Activated T-cell treated with anti-CD3 and anti-CD28 coated beads for 4 hours (primary cell): ENCODE measurements at places on chromosomes 3 and 15.

GRCh38 chr3:124745756-124746155 is 15.5 kb downstream of the UMPS start:
- no peak for DNase-seq

GRCh38 chr3:62277986-62278385 is 95.4 kb downstream of the FEZF2 start:
- no peak for DNase-seq

DNA sequence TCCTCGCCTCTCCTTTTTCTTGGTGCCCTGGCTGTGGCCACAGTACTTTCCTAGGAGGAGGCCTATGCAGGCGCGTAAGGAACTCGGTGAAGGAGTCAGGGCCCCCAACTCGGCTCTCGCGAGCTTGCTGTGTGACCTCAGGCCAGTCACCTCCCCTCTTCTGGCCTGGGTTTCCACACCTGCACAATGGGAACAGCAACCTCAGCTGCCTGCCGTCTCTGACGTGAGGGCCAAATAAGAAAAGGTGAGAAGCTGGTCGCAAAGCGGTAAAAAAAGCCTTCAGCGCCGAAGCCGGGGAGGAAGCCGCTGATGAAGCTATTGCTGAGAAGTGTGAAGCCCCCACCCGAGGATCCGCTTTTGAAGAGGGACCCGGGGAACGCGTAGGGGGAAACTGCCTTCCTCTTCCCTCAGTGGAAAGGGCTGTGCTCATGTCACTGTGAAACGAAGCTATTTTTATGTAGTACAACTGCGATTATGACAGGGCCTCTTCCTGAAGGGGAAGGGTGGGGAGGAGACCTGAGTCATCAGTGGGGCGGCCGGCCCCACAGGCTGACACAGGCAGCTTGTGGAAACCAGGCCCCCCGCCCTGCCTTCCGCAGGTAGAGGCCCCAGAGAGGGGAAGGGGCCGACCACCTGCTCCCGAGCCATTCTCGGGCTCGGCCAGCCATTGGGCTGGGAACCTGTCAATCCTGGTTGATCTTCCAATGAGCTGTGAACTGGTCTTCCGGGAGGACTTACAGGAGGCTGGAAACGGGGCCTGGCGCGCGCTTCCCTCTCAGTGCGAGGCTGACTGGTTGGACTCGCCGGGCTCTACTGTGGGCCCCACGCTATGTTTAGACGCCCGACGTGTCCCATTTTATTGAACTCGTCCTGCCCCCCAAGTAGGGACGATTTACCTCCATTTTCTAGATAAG is 18.0 kb upstream of the ANKDD1A start:
- peak; percentile 87 for DNase-seq

DNA sequence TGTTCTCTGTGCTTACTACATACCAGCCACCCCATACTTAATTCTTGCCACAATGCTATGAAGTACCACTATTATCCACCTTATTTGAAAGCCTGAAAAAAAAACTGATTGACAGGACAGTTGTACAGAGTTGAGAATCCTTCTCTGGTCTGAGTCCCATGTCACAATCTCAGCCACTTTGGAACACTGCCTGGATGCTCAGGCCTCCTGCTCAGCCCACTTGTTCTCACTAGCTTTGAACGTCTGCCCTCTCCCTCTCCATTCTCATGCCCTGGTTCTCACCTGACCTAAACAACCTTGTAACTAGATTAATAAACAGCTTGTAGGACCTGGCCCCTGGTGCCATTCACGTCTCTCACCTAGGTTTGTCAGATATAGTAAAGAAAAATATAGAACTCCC is 53.9 kb downstream of the TRIM69 start:
- DNase-seq = no peak

DNA sequence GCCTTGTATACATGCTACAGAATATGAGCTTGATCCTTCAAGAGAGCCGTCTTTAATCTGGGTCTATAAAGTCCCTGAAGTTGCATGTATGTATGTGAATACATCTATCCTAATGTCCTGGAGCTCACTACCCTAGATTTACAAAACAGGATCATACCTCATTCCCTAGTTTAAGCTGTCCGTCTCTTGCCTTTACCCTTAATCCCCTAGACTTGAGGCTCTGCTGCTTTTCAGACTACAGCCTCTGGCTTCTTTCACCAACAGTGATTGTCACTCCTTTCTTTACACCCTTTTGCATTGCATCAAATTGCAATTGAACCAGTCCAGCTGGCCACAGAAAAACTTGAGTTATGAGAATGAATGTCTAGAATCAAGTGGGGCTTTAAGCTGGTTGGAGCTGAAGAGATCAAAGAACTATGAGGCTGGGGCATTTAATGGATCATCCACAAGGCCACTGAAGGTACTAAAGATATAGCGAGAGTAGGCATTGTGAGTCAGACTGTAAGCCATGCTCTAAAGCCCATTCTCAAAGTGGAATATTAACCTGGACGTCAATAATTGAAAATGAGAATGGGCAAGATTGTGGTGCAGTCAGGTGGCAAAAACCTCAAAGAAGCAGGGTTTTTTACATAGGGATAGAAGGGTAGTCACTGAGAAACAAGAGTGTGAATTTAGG is 12.3 kb upstream of the PLD1 start:
- DNase-seq = no peak
